Left renal pelvis (tissue), 4 donors: ENCODE measurements at places on chromosomes 16 and 17.

DNA sequence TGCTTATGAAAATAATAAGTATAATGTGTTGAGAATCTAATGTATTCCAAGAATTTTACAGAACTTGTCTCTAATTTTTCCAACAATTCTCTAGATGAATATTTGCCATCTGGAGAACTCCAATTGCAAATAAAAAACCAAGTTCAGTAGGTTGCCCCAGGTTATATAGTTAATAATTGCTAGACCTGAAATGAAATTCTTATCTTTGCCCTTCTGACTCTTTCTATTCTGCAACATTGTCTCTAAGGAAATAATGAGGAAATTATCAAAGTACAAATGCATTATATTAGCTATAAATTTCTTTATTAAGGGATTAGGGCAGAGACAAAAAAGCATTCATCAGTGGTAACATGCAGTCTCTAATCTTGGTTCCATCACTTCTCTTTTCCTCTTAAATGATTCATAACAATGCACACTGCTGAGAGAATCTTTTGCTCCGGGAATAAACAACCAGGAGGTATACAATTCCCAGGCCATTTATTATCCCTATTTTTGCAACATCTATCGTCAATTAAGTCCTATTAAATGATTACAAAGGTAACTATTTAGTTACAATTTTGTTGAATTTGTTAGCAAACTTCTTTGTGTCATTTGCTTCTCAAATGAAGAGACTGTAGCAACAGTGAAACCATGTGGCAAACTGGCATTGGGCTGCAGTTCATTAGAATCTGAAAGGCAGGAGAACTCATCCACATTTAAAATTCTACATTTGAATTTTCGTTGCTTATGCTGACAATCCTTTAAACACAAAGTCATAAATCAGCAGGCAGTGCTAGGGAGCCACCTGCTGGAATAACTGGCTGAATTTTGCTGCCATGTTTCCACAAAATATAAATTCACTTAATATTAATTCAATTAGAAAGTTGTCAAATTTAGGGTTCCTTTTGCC lies 349.6 kb downstream of the KIF2B start:
- DNase-seq, result peak; percentile 8

DNA sequence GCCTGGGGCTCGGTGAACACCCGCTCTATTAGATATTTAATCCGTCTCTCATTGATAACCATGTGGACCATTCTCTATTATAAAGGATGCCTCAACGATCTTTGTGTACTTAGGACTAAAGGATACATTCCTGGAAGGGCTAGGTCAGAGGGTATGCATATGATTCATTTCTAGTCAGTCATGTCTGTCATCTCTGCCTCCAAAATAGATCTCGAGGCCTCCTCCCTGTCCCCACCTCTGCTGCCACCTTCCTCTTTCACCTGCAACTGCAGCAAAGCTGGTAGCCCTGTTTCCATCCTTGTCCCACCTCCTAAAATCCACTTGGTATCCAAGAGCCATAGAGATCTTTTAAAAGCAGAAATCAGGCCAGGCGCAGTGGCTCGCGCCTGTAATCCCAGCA lies 121.5 kb downstream of the KATNIP start:
- DNase-seq, result no peak

- no peak for DNase-seq
Observed at GRCh38 chr16:56286809-56287208, 95.5 kb downstream of the GNAO1 start.

GRCh38 chr16:67022531-67023214 lies 6.3 kb upstream of the CBFB start:
- no peak for DNase-seq

DNA sequence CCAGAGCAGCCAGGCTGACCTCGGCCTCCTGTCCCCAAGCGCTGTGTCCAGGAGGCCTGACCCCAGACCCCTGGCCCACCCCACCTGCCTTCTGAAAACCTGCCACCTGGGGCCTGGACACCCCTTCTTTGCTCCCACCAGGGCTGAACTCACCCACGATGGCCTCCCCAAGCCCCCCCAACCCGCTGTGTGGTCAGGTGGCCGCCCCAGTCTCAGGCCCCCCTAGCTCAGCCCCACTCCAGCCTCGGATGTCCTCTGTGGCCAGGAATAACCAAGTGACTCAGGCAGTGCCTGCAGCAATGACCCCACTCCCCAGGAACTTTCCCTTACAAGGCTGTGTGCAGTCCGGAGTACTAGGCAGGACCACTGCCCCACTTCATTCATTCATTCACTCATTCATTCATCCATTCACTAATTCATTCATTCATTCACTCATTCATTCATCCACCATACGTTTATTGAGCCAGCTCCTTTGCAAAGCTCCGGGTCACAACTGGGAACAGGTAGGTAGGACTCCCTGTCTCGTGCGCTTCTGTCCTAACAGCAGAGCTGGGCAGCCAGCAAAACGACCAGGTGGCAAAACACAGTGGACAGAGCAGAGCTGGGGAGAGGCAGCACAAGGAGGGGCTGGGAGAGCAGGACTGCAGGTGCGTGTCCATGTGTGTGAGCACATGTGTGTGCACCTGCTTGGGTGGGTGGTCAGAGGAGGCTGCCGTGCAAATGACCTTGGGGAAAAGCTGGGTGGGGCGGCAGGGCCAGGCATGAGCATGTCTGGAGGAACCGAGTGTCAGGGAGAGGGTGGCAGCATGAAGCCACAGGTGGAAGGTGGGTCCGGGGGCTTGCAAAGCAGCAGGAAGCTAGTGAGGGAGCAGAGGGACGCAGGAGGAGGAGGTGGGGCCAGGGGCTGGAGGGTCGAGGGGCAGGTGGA lies 75.8 kb upstream of the CBX4 start:
- DNase-seq, result no peak

GRCh38 chr16:54173490-54173889 lies 113.1 kb downstream of the IRX3 start:
- no peak for DNase-seq

DNA sequence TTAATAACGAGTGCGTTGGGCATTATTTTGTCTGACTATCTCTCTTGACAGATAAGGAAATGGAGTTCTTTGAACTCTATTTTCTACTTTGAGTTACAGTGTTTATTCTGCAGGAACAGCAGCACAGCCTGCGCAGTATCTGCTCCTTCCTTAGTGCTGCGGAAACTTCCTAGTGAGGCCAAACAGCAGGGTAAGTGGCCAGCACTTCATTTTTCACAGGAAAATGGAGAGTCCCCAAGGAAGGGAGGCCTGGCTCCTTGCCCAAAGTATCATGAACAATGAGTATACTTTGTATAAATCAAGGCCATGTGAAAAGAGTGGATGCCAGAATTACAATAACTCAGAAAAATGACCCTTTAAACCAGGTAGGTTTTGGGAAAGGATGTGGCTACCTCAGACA lies 140.6 kb downstream of the VPS53 start:
- DNase-seq, result peak; percentile 39
